ENCODE measurements at places on chromosomes 1 and 21. TPM values are rescaled to one million over a fixed set of nuclear protein-coding genes. Genes with fewer than 3 reads are reported as not detected.

Gene PIK3C2B
- total RNA-seq = 4.7 TPM

Gene GJB5
- 0.17 TPM for total RNA-seq

Gene TNFRSF9
- 3.2 TPM for total RNA-seq

Gene RAB4A
- total RNA-seq = 50.4 TPM

Gene ADAMTS1
- total RNA-seq = 0.05 TPM

Gene KRTAP20-3
- total RNA-seq = not detected

Gene NKAIN1
- total RNA-seq = 1.1 TPM

Gene THEM4
- total RNA-seq = 13.9 TPM

Gene DPT
- total RNA-seq = not detected

Gene KCNK2
- not detected for total RNA-seq

Gene SHE
- 0.10 TPM for total RNA-seq

Gene CLCA4
- not detected for total RNA-seq

Gene FAAH
- total RNA-seq = 0.81 TPM

Gene CELA3B
- total RNA-seq = not detected

Gene SYT2
- total RNA-seq = 0.31 TPM

Gene COL11A1
- total RNA-seq = 1.6 TPM

Gene GNB1
- total RNA-seq = 198 TPM

Gene LAPTM5
- 0.24 TPM for total RNA-seq

Gene CPLANE2
- total RNA-seq = 3.5 TPM

Gene RGL1
- total RNA-seq = 0.71 TPM

Gene PRMT2
- 57.9 TPM for total RNA-seq

Measured in A549 treated with Mapracorat at 1 μM for 4 hours (cell line).